ENCODE measurements at places on chromosomes 2 and 18. TPM values are rescaled to one million over a fixed set of nuclear protein-coding genes. Genes with fewer than 3 reads are reported as not detected.

Gene OST4
- 346 TPM for total RNA-seq

Gene POMC
- 3.4 TPM for total RNA-seq

Gene LIMS3
- total RNA-seq = 0.97 TPM

Gene CD28
- total RNA-seq = 27.2 TPM

Gene GALNT3
- total RNA-seq = 6.2 TPM

- DNase-seq = no peak
Observed at GRCh38 chr2:225600444-225600843, 200.9 kb downstream of the NYAP2 start.

DNA sequence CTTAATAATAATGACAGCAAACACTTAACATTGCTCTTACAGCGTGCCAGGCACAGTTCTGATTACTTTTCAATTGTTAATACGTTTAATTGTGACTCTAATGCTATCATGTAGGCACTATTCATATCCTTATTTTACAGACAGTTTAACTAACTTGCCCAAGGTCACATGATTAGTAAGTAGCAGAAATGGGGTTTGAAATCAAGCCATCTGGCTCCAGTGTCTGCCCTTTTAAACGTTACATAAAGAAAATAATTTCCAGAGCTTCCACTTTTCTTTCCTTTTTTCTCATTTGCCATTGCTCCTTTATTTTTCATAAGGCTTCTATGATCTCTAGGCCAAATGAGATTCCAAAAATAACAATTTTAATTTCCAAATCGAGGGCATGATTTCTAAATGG, 50.6 kb upstream of the IKZF2 start:
- DNase-seq = no peak

DNA sequence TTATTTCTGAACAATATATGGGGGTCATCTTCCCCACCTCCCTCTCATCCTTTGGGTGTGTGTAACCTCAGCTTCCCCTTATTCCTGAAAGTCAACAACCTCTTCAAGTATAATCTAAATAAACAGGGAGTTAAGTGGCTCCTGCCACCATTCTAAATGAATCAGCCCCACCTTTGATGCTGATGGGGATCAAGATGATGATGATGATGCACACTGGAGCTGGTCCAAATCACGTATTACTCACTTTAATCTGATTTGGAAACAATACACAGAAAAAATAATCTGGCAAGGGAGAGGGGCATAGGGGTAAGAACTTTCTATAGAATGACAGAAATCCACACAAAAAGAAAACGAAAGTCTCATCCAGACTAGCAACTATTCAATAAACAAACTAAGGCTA, 7.1 kb downstream of the ACVR1 start:
- no peak for DNase-seq

DNA sequence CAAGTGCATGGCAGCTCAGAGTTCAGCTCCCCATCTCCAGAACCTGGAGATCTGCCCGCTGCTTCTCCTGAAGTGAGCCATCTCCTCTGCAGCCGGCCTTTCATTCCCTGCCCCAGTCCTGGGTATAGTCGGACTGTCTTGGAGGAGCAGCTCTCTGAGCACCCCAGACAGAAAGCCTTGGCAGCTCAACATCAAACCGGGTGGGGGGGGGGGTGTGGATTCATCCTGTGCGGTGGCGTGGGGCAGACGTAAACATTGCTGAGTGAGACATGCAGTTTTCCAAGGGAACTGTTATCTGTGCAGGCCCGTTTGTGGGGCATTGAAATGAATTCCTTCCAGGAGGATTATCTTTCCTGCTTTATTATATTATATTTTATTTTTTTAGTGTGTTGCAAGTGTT, 125.9 kb upstream of the MYCN start:
- no peak for DNase-seq

DNA sequence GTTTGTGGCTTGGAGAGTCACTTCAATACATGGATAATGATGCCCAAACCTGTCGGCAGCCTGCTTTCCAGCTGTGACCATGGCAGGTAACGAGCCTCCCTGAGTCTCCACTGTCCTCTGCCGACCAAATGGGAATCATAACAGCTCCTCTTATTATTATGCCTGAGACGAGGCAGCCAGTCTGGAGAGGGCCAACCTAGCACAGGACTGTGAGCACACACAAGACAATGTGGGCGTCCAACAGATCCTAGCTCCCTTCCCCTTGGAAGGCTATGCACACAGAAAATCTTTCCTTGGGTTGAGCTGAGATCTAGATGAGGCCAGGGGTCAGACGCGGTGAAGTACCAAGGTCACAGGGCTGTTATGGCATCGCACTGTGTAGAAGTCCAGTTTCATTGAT, 890 bp upstream of the SLC4A3 start:
- DNase-seq = no peak
